ENCODE measurements at places on chromosomes 5 and 9.

- peak; percentile 49 for DNase-seq
These were observed 29.2 kb upstream of the IL31RA start for GRCh38 chr5:55821731-55822512.

- no peak for DNase-seq
These were observed 547.7 kb downstream of the MAT2B start for GRCh38 chr5:164053123-164053522.

- no peak for DNase-seq
These were observed 8.5 kb upstream of the TGFBR1 start for GRCh38 chr9:99096409-99096808.

GRCh38 chr9:6564868-6565267 is 80.7 kb downstream of the GLDC start:
- no peak for DNase-seq

GRCh38 chr5:123585871-123586270 is 73.9 kb downstream of the CSNK1G3 start:
- DNase-seq = no peak

GRCh38 chr5:82417776-82418607 is 139.8 kb upstream of the RPS23 start:
- DNase-seq = no peak
